GM12865 (cell line): ENCODE measurements at places on chromosomes 3 and 15.

GRCh38 chr15:25739687-25740121 lies 123.4 kb downstream of the ATP10A start:
- DNase-seq: peak; percentile 41

- DNase-seq: no peak
Observed at GRCh38 chr15:45918839-45919238, 284.0 kb downstream of the SQOR start.

- peak; percentile 57 for DNase-seq
Observed at GRCh38 chr3:114460459-114460858, 166.6 kb downstream of the TIGIT start.

- DNase-seq: no peak
Observed at GRCh38 chr3:73926360-73927202, 301.8 kb upstream of the PDZRN3 start.

GRCh38 chr3:182766099-182766498 lies 27.2 kb upstream of the ATP11B start:
- no peak for DNase-seq

GRCh38 chr3:71104121-71104541 lies 479.4 kb downstream of the FOXP1 start:
- no peak for DNase-seq
